ENCODE measurements at places on chromosomes 4 and X. TPM values are rescaled to one million over a fixed set of nuclear protein-coding genes. Genes with fewer than 3 reads are reported as not detected.

The VCX gene
- total RNA-seq, result not detected

The PFKFB1 gene
- 0.32 TPM for total RNA-seq

DNA sequence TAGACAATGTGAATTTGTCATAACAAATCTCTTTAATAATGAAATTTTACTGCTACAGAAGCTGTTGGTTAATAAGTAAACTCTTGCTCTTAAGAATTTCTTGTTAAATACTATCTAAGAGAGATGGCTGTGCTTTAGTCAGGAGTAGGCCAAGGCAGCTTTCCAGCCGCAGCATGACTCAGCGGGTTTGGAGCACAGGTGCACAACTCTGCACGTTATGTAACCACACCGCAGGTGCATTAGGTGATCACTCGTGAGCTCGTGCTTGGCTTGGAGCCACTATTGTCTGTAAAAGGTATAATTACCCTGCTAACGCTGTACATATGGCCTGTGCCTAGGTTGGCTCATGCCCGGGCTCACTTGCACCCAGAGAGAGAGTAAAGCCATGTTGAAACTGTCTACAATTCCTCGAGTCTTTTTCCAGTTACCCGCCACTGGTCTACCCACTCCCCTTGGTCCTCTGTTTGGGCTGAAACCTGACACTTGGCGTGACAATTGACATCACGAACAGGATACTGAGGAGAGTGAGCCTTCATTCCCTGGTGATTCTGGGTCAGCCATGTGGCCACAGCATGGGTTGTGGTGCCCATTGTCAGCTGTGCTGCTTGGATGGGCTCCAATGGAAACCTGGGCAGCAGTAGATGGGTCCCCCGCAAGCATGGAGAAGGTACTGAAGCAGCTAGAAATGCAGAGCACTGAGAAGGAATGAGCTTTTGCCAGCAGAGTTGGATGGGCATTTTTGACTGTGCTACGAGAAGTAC is 18.4 kb upstream of the ANAPC4 start:
- H3K27me3 ChIP-seq, result no peaks in the 10 kb centered on the region
- H3K4me1 ChIP-seq, result no peaks in the 10 kb centered on the region
- no peaks in the 10 kb centered on the region for H3K36me3 ChIP-seq
- DNase-seq, result peak; percentile 38

- no peaks in the 10 kb centered on the region for H3K4me1 ChIP-seq
- no peak overlapping the region for H3K27ac ChIP-seq
- H3K27me3 ChIP-seq, result no peaks in the 10 kb centered on the region
Observed at GRCh38 chr4:73438048-73438447, 2.0 kb downstream of the AFP start.

All from transverse colon (tissue), 4 donors.